ENCODE measurements at places on chromosomes 13 and 19.

GRCh38 chr13:20241593-20241992 lies 9.5 kb upstream of the GJB6 start:
- DNase-seq, result no peak

DNA sequence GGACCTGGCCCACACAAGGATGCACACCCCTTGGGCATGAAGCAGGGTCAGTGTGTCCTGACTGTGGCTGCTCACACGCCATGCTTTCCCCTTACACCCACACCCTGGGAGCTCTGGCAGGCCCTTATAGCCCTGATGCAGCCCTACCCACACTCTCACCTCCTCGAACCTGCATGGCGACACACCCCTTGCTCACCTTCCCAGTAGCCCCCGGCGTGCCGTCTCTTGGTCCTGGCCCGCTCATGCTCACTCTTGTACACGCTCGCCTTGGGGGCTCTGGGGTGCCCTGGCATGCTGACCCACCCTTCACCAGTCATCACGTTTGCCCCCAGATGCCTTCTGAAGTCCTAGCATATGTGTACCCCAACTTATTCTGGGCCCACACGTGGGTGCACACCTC lies 56.1 kb downstream of the MAP4K1 start:
- no peak for DNase-seq

DNA sequence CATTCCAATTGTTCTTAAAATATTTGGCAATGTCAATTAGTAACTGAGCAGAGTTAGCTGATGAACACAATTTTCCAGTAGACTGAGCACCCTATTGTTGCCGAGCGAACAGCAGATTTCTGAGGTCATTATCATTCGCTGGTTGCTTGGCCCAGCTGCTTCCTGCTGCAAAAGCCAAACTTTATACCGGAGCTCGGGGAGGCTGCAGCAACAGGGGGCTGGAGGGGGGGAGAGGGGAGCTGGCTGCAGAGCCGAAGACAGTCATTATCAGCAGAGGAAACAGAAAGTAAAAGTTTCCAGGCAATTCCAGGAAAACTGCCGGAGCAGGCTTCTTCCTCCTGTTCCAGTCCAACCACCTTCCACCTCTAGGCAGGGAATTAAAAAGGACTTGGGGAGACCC lies 77.9 kb downstream of the ZNF536 start:
- no peak for DNase-seq

GRCh38 chr19:19425170-19425875 lies 19.8 kb downstream of the GATAD2A start:
- no peak for DNase-seq

GRCh38 chr19:14405758-14406644 lies 13.1 kb downstream of the DDX39A start:
- DNase-seq, result peak; percentile 85

GRCh38 chr13:26656919-26657318 lies 99.4 kb downstream of the WASF3 start:
- no peak for DNase-seq

DNA sequence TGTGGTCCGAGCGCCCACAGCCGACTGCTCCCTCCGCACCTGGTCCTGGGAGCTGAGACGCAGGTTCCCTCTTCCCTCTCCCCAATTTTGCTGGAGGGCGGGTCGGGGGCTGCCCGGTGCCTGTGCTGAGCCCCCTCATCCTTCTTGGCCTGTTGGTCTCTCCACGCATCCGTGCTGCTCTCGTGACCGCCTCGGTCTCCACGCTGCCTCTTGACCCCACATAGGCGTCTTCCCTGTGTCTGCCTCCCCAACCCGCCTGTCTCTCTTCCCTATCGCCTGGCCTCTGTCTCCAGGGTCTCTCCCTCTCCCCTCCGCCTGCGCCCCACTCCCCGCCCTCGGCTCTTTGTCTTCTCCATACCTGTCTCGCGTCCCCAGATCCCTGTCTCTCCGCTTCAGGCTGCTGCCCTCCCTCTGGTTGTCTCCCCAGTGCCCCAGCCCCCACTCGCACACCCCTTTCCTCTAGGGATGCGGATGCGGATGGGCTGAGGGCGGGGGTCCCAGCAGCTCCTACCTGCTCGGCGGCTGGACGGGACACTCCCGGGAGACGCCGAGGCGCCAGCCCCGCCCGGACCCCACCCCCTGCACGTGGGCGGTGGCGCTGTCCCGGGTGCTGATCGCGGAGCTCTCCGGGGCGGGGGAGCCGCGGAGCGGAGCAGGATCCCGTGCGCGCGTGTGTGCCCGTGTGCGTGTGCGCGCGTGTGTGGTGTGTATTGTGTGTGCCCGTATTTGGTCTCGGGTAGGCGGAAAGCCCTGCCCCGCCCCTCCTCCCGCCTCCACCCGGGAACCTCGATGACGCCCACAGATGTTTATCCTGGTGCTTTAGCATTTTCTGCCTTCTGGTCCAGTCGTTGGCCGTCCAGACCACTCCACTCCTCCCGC lies at the start of gene SYT5:
Gene SYT5 (minus strand): TSS at position 684 of the 879 bp plus-strand sequence. CDS start 1,248 bp downstream, outside the sequence.
- no peak for DNase-seq

GRCh38 chr19:41965106-41965505 lies 6.0 kb upstream of the RABAC1 start:
- no peak for DNase-seq

GRCh38 chr19:10334588-10335351 lies 1.4 kb upstream of the RAVER1 start:
- peak; percentile 31 for DNase-seq

DNA sequence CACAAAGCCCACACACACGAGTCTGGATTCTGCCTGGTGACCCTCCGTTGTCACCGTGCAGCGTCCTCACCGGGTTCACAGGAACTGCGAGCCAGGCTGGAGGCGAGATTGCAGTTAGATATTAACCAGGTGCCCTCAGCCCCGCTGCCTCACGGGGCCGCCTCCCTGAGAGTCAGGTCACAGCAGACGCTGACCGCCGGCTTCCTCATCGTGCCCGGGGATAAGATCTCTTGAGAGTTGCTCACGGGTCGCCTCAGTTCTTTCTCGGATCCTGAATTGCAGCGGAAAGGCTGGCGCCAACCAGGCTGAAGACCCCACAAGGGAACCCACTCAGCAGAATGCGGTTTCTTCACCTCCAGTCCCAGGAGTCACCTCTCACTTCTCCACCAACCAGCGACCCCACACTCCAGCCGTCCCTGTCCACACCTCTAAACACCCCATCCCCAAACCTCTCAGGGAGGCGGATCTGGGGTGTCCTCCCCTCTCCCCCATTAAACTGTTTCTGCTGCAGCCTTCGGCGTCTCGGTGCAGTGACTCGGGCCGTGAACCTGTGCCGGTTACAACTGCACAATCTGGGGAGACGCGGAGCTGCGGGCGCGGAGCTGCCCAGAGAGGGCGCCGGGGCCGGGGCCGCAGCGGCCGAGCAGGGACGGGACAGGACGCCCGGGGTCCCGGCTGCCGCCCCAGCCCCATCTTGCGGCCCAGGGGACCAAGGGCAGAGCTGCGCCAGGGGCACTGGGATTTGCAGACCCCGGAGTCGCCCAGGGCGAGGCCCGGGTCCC lies 591 bp downstream of the ZNF823 start:
- peak; percentile 8 for DNase-seq

DNA sequence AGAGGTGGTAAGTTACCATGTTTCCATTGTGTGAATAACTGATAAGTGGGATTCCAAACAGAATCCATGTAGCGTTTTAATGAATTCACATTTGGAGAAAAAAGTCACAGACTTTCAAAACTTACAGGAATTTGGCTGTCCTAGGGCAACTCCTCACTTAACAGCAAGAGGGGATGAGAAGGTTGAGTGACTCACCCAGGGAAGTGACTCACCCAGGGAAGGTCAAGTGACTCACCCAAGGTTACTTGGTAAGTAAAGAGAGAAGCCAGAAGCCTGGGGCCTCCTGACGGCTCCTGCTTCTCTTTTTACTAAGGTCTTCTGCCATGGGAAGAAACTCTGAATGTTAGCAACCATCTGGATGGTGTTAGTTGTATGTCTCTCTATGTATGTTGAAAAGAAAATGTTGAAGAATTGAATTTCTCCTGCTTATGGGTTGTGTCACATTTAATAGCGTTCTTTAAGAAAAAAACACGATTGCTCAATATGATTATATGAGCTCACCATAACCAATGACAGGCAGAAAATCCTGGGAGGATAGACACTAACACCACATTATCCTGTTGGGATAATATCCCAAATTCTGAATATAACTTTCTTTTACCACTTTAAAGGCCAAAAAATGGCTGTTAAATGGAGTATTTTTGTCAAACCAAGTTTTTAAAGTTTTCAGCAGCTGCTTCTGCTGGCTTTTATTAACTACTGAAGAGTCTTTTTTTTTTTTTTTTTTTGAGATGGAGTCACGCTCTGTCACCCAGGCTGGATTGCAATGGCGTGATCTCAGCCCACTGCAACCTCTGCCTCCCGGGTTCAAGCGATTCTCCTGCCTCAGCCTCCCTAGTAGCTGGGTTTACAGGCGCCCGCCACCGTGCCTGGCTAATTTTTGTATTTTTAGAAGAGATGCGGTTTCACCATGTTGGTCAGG lies 195.6 kb downstream of the GGACT start:
- peak; percentile 63 for DNase-seq

DNA sequence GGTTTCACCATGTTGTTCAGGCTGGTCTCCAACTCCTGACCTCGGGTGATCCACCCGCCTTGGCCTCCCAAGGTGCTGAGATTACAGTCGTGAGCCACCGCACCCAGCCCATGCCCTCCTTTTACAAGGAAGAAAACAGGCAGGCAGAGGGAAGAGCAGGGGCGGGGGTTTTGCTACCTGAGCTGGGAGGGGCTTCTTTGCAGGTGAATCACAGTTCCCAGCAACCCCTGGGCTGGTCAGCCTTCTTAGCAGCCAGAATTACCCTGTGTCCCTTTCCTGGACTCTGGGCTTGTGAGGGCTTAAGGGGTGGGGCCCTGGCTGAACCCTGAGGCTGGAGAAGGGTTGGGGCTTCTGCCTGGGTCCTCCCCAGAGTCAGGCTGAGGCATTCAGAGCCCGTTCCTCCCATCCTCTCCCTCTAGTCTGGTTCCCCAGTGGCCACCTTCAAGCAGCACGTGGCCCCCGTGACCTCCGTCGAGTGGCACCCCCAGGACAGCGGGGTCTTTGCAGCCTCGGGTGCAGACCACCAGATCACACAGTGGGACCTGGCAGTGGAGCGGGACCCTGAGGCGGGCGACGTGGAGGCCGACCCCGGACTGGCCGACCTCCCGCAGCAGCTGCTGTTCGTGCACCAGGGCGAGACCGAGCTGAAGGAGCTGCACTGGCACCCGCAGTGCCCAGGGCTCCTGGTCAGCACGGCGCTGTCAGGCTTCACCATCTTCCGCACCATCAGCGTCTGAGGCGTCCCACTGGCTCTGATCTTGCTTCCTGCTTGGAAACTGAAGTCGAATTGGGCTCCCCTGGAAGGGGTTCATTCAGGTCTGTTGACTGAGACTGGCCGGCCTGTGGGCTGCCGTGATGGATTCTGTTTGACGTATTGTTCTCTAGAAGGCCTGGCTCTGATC lies 2.8 kb upstream of the KCNJ14 start:
- DNase-seq, result no peak

DNA sequence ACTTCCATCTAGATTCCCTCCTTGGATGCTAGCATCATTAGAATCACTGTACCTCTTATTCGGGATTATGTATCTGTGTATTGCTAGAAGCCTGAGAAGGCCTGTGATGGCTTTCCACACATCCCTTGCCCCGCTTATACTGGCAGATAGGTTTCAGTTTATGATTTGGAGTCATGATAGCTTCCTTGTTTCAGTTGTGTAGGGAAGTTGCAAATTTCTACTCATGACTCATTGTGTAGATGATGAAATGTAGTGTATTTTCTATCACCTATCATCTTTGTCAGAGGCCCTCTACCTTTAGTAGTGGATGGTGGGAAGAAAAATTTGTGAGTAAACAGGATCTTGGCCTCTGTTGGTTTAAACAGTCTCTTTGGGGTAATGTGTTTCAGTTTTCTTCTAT lies 165.2 kb downstream of the GGACT start:
- no peak for DNase-seq

- DNase-seq, result no peak
These were observed 72.4 kb upstream of the USPL1 start for GRCh38 chr13:30545320-30545719.

- DNase-seq, result no peak
These were observed 55.1 kb downstream of the CDADC1 start for GRCh38 chr13:49302817-49303216.

DNA sequence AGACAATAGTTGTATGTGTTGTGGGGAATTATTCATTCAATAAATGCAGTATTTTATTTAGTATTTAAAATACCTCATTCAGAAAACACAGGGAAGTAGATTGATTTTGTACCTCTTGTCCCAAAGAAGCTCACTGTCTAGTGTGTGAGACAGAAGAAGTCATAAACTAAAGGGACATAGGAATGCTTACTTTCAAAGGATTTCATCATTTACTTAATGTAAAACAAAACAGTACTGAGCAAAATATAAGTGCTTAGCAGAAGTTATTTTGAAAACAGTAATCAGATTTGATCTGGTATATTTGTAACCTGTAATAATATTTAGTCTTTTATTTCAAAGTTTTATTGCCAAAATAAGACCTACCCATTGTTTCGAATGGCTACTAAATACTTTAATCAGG lies 117.9 kb downstream of the TDRD3 start:
- no peak for DNase-seq

GRCh38 chr13:30355384-30355699 lies 48.0 kb upstream of the KATNAL1 start:
- no peak for DNase-seq

- DNase-seq, result peak; percentile 25
These were observed 1.1 kb upstream of the KCTD15 start for GRCh38 chr19:33795370-33796163.

- no peak for DNase-seq
These were observed 29.6 kb downstream of the ADGRE1 start for GRCh38 chr19:6916952-6917351.

DNA sequence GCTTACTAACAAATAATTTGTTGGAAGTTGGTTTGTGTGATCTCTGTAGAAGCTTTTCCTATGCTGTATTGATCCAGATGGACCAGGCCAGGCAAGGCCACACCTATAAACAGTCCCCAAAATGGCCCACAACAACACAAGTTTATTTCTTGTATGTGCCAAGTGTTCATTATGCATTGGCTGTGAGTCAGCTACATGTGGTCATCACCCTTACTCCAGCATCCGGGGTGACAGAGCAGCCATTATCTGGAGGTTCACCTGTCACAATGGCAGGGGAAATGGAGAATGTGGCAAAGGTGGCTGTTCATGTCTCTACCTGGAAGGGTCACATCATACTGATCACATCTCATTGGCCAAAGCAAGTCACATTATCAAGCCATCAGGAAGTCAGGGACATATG lies 164.3 kb downstream of the DCT start:
- DNase-seq, result no peak

DNA sequence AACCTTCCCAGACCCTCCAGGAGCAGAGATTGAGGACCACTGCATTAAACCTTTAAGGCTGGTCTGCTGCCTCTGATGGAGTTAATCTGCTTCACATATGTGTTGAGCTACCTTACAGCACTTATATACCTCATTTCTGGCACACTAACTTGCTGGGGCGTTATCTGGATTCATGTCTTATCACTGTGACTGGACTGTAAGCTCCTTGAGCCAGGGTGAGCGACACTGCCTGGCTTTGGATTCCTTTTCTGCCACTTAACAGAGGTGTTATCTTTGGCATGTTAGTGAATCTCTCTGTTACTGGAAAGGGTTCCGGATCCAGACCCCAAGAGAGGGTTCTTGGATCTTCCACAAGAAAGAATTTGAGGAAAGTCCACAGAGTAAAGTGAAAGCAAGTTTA lies 69.8 kb upstream of the RGCC start:
- DNase-seq, result no peak

GRCh38 chr13:43153436-43154090 lies 130.2 kb downstream of the DNAJC15 start:
- DNase-seq, result no peak

Data from stimulated activated CD4-positive, alpha-beta T cell treated with anti-CD3 and anti-CD28 coated beads, Interleukin-15, amount 100 ng/mL, for 48 hours (primary cell).